ENCODE measurements at places on chromosomes 11 and 22.

- peak; percentile 84 for DNase-seq
Observed at GRCh38 chr11:11841723-11842420, at the start of gene USP47. Gene USP47 (plus strand): TSS chr11:11841972. CDS start chr11:11842186, 214 bp downstream.

DNA sequence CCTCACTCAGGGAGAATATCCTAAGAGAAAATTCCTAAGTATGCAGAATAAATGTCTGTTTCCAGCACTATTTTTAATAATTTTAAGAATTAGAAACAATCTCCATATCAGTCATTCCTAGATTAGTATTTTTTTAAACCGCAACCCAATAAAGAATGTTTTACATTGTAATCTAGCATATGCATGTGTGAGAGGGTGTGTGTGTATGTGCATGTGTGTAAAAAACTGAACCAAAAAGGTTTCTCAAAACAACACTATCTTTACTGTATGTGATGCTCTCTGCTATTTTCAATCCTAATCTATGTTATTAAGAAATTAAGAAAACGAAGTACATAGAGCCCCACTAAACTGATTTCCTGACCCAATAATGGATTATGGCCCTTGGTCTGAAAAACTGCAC, 90.6 kb upstream of the AKIP1 start:
- no peak for DNase-seq

- DNase-seq: no peak
Observed at GRCh38 chr11:104036588-104036987, at the start of gene DDI1. Gene DDI1 (plus strand): TSS chr11:104036640. CDS start chr11:104036823, 183 bp downstream.

- no peak for DNase-seq
Observed at GRCh38 chr22:22612516-22612915, 31.9 kb upstream of the GGTLC2 start.

GRCh38 chr11:43916621-43917020, 25.8 kb upstream of the C11orf96 start:
- DNase-seq: no peak

DNA sequence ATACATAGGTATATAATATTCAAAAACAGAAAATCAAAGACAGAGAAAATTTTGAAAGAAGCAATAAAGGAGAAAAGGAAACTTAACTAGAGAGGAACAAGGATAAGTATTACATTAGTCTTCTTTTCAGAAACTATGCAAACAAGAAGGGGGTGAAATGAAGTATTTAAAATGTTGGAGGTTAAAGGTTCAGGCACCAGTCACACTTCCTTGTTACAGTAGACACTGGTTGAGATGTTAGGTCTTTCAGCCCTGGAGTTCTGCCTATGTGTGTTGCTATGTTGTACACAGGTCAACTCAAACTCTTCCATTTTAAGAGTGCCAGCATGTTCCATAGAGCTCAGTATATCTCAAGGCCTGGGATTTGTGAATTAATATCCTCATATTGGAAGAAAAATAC, 6.0 kb upstream of the MS4A4A start:
- DNase-seq: no peak

DNA sequence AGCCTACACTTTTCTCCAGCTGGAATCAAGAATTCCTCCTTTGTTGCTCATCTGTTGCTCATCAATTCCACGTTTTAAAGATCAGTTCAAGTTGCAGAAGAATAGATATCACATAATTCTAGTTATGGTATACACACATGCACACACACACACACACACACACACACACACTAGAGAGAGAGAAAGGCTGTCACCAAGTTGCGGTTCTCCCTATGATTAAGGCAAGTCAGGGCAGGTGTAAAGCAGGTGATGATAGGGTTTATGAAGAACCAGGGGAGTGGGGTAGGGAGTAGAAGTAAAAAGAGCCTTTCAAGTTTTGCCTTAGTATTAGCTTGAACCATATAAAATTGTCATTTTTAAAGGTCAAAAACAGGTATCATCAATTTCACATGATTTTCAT, 31.7 kb upstream of the TMPRSS4 start:
- no peak for DNase-seq

DNA sequence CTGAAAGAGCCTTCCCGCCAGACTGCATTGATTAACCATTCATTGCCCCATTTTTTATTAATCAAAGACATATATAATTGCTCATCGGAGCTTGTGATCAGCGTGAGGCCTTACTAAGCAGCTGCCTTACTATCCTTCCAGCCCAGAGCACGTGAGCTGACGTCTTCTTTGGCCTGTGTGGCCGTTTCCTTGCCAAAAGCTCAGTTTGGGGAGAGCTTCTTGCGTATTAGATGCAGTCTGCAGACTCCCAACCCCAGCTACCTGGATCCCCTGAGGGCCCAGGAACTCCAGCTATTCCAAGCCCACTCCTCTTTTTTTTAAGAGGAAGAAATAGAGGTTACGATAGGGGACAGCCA, 784 bp upstream of the SLC43A3 start:
- DNase-seq: no peak

DNA sequence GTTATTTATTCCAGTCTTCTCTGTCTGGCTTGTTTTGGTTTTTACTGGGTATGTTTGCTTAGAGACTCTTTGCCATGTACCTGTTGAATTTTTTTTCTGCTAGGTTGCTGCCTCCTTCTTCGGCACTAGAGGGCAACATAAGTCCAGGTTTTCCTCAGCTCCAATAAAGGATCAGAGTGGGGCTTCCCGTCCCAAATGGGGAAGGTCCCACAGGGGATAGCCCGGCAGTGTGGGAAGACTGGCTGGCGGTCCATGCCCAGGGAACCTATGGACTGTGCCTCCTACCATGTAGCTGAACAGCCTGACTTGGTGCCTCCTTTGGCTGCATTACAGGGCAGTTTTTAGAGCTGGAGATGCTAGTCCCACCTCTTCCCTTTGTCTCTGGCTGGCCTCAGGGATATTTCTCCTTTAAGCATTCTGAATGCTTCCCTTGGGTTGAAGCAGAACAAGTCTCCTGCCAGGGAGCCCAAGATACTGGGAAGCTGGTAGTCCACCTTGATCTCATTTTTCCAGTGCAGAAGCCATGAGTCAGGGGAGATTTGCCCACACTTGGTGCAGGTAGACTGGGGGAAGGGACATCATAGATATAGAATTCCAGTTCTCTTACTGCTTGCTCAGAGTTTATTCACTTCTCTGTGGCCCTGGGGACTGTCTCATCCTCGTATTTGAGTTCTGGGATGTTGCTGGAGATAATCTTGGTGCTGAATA, 60.2 kb downstream of the BRD1 start:
- DNase-seq: no peak

- DNase-seq: no peak
Observed at GRCh38 chr22:39466228-39467006, 9.6 kb downstream of the MGAT3 start.

GRCh38 chr11:69230856-69231425, 63.0 kb upstream of the MYEOV start:
- no peak for DNase-seq

- no peak for DNase-seq
Observed at GRCh38 chr11:16981651-16982194, 32.5 kb downstream of the PLEKHA7 start.

DNA sequence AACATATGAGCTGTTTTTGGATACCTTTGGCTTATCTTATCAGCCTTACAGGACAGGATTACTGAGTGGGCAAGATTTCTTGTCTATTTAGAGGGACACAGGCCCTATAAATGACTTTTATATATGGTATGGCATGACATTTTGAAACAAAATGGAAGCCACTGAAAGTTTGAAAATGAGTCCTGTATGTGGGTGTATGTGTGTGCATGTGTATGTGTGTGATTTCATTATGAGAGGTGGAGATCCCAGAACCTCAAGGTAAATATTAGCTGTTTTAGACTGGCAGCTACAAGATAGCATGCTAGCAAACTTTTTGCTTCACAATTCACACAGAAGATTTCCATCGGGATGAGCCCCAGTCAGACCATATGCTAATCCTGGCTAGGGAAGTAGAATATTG, 970.5 kb upstream of the CCDC90B start:
- no peak for DNase-seq

- no peak for DNase-seq
Observed at GRCh38 chr11:97902828-97903227, 1117.9 kb upstream of the CNTN5 start.

DNA sequence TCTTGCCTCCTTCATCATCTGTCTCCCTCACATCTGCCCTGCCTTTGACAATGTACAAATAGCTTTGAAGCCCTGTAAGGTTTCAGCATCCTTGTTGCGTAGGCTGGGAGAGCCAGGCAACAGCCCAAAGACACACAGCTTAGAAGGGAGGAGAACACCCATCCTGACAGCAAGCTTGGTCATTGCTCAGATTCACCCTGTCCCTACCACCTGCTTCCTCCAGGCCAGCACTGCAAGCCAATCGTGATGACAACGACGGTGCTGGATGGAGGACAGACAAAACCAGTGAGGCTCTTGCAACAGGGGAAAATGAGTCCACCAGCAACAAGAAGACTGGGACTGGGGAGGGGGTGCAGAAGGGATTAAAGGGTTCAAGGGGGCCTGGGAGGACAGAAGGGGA, 32.9 kb upstream of the CD5 start:
- no peak for DNase-seq

DNA sequence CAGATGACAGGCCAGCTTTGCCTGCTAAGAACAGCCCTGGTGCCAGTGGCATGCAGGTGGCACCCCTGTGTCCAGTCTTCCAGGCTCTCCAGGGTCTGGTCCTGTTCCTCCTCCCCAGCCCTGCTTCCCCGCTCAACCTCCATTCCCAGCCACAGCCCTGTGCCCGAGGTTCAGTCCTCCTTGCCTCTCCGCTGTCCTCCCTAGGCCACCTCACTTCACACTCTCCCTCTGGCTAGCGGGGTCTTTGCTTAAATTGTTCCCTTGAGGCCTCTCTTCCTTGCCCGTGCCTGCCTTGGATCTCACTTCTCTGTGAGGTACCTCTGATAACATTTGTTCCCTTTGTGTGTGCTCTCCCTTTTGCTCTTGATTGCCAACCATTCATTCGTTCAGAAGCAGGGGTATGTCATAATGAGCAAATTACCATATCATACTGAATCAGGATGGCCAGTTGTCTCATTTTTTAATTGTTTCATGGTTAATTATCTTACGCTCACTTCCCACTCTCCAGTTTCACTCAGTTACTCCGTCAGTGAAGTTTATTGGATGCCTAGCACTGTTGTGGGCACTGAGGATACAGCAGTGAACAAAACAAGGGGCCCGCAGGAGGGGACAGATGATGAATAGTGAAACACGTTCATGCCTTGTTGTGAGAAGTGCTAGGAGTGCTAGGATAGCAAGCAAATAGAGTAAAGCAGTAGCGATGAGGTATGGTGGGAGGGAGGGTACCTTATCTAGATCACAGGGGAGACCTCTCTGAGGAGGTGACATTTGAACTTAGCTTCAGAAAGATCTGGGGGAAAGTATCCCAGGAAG, 7.4 kb downstream of the BMAL1 start:
- DNase-seq: no peak

GRCh38 chr11:127334466-127334865, 333.9 kb upstream of the KIRREL3 start:
- no peak for DNase-seq

- no peak for DNase-seq
Observed at GRCh38 chr11:114819028-114819427, 140.7 kb downstream of the NXPE2 start.

- no peak for DNase-seq
Observed at GRCh38 chr11:45229401-45230020, 56.6 kb downstream of the SYT13 start.

DNA sequence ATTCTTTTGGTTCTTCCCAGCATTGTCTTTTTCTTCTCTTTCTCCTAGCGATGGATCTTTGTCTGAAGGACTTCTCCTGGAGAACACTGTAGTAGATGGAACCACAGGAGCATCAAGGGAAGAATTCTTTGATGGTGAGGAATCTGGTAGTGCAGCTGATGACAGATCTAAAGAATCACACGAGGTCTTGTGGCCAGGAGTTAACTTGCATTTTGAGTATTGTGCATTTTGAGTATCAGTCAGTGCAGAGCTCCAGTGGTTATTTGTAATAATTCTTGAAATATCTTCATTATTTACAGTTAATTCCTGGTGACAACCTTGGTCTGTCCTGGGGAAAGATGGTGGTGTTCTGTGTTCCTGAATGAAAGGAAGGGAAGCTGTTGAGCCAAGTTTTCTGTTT, 14.5 kb upstream of the POGLUT3 start:
- DNase-seq: no peak

DNA sequence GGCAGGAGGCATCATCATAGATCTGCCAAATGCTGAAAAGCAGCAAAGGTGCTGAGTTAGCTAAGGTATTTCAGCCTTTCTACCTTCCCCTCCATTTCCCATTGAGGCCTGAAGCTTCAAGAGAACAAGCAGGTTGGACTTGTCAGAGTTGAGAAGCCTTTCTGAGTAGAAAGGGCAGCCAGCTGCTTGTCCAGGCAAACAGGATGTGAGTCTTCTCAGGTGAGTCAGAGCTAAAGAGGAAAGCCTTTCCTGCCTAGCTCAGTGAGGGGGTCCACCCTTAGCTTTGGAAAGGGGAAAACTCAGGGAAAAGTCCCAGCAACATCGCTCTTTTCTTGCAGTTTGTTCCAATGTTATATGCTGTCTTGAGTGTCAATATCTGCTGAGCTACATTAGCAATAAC, 13.2 kb upstream of the MPZL2 start:
- DNase-seq: no peak

DNA sequence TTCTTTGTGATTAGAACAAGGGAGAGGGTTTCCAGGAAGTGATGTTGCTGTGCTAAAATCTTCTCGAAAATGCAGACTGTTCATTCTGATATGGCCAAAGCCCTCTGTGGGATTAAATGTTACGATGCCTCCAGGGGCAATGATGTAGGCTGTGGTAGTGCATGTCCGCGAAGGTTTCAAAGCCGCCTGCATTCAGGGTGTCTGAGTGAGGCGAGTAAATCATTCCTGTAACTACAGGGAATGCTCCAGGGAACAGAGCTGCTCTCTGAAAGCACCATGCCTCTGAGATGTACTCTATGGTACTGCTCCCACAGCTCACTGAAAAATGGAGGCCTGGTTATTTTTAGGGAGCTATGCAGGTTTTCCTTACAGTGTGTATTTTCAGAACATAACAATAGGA, 21.2 kb downstream of the PDGFD start:
- DNase-seq: no peak

DNA sequence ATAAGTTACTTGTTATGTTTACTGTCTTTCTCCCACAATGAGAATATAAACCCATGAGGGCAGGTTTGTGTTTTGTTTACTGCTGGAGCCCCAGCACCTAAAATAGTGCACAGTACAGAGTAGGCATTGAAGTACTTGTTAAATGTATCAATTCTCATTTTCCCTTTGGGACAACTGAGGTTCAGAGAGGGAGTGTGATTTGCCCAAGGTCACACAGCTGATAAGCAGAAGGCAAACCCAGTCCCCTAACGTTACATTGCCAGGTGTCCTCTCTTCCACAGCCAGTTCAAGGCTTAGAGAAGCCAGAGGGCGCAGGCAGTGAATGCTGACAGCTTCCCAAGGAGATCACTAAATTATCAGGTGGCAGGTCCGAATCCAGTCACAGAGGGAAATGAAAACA, 16.8 kb downstream of the ZMAT5 start:
- no peak for DNase-seq

DNA sequence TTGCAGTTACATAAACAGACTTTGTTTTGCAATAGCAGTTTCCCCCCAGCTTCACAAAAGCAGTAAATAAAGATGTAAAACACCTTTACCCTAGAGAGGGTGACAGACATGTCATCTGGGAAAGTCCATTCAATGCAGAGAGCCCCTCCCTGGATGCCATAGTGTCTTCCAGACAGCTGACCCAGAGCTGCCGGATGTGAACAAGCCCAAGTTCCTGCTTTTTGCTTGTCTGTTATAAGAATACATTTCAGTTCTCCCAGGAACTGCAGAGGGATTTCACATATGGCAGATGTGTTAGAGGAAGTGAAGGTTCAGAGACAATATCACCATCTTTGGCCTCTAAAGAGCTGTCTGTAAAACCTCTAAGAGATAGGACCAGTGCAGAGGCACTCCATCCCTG, 48.9 kb downstream of the RELT start:
- DNase-seq: no peak
